Heart right ventricle (tissue), 16 donors: ENCODE measurements at places on chromosomes 12 and 14. TPM values are rescaled to one million over a fixed set of nuclear protein-coding genes. Genes with fewer than 3 reads are reported as not detected.

GRCh38 chr12:32891526-32891925 lies 5.1 kb downstream of the PKP2 start:
- H3K27ac ChIP-seq, result peak overlapping the region; percentile 79
- H3K36me3 ChIP-seq, result no peaks in the 10 kb centered on the region
- H3K27me3 ChIP-seq, result peaks cover 10% of the 10 kb centered on the region
- H3K4me3 ChIP-seq, result no peak overlapping the region
- peaks cover 13% of the 10 kb centered on the region for H3K4me1 ChIP-seq

The SERPINA3 gene
- total RNA-seq, result 163 TPM

The VDR gene
- total RNA-seq, result 0.23 TPM

- no peak for DNase-seq
- peaks cover 18% of the 10 kb centered on the region for H3K36me3 ChIP-seq
- H3K27ac ChIP-seq, result no peak overlapping the region
- no peak overlapping the region for H3K4me3 ChIP-seq
Measured at GRCh38 chr12:123026094-123026853, 45.8 kb downstream of the ARL6IP4 start.

DNA sequence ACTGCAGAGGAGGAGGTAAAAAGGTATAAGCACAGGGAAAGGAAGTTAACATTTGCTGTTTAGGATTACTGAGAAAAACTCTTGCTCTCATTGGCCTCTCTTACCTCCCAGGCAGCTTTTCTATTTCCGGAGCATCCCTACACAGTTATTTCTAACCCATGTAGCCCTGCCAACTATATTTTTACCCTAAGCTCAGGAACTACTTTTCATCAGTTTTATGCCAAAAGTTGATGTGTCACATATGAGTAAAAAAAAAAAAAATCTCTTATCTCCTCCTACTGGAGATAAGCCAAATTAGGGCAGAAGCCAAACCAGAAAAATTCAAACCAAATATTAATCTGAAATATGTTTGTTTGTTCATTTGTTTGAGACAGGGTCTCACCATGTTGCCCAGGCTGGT lies 34.4 kb upstream of the PSMA6 start:
- peaks cover 15% of the 10 kb centered on the region for H3K4me1 ChIP-seq
- H3K27ac ChIP-seq, result no peak overlapping the region
- DNase-seq, result no peak
- H3K4me3 ChIP-seq, result no peak overlapping the region
- no peaks in the 10 kb centered on the region for H3K36me3 ChIP-seq

The COL2A1 gene
- total RNA-seq, result not detected

- H3K27me3 ChIP-seq, result no peaks in the 10 kb centered on the region
- peaks cover 5% of the 10 kb centered on the region for H3K4me1 ChIP-seq
Measured at GRCh38 chr14:74035556-74035955, 16.4 kb downstream of the BBOF1 start.

The NDRG2 gene
- 259 TPM for total RNA-seq

The HELB gene
- total RNA-seq, result 1.7 TPM

DNA sequence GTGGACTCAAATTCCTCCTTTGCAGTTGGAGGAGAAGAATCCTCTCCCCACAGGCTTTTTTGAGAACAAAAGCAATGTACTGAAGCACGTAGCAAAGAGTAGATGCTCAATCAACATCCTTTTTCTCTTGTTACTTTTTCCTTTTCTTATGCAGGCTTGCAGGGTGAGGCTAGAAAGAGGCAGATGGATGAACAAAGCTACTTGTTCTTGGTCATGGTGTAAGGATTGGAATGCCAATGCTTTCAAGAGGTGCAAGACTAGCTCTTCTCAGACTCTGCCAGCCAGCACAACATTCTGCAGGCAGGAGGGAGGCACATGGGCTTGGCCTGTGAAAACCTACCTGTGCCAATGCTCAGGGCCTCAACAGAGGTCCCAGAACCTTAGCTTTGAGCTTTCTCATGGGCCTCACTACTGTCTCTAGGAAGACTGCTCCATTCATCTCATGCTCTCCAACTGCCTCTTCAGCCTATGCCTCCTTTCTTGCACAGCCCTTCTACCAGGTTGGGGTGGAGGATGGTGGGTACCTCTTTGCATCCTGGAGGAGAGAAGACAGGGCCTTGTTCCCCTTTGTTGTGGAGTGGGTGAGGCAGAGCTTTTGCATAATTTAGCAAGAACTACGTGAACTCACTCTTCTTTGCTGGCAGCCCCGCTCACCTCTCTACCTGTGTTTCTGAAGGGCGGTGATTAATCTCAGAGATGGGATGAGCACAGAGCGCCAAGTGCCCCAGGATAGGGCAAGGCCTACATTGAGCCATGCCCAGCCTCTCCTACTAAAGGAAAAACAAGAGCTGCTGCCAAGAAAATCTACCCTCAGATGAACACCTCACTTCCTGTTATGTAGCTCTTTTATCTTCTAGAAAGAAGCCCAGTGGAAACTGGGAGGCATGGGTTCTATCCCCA lies 1119.7 kb downstream of the VRK1 start:
- no peak for DNase-seq
- no peaks in the 10 kb centered on the region for H3K36me3 ChIP-seq
- H3K27ac ChIP-seq, result no peak overlapping the region
- no peaks in the 10 kb centered on the region for H3K27me3 ChIP-seq
- H3K4me1 ChIP-seq, result no peaks in the 10 kb centered on the region
- no peak overlapping the region for H3K4me3 ChIP-seq

- DNase-seq, result no peak
- no peak overlapping the region for H3K27ac ChIP-seq
- no peaks in the 10 kb centered on the region for H3K36me3 ChIP-seq
- H3K4me3 ChIP-seq, result no peak overlapping the region
- peaks cover 7% of the 10 kb centered on the region for H3K4me1 ChIP-seq
Measured at GRCh38 chr14:105534586-105534985, 8.2 kb downstream of the TMEM121 start.

- H3K36me3 ChIP-seq, result no peaks in the 10 kb centered on the region
- H3K27me3 ChIP-seq, result no peaks in the 10 kb centered on the region
- no peak overlapping the region for H3K27ac ChIP-seq
- no peak overlapping the region for H3K4me3 ChIP-seq
Measured at GRCh38 chr14:83913476-83913875, 1616.5 kb upstream of the FLRT2 start.

- H3K4me1 ChIP-seq, result no peaks in the 10 kb centered on the region
- no peaks in the 10 kb centered on the region for H3K27me3 ChIP-seq
- H3K4me3 ChIP-seq, result no peak overlapping the region
- DNase-seq, result no peak
Measured at GRCh38 chr12:100450735-100451134, 22.9 kb upstream of the NR1H4 start.

The FGD6 gene
- total RNA-seq, result 15.6 TPM

GRCh38 chr12:101891462-101891971 lies 14.1 kb downstream of the DRAM1 start:
- no peak overlapping the region for H3K4me3 ChIP-seq
- DNase-seq, result no peak
- peaks cover 7% of the 10 kb centered on the region for H3K4me1 ChIP-seq

The FAM90A1 gene
- total RNA-seq, result 0.44 TPM

The EIF2S3B gene
- total RNA-seq, result 1.4 TPM

The SNRPF gene
- 14.6 TPM for total RNA-seq

The TGM1 gene
- 0.17 TPM for total RNA-seq

The LAG3 gene
- total RNA-seq, result 0.18 TPM

GRCh38 chr14:65304963-65305362 lies 107.6 kb upstream of the FUT8 start:
- H3K4me3 ChIP-seq, result no peak overlapping the region
- H3K36me3 ChIP-seq, result no peaks in the 10 kb centered on the region
- DNase-seq, result no peak
- H3K27me3 ChIP-seq, result no peaks in the 10 kb centered on the region
- H3K27ac ChIP-seq, result no peak overlapping the region

DNA sequence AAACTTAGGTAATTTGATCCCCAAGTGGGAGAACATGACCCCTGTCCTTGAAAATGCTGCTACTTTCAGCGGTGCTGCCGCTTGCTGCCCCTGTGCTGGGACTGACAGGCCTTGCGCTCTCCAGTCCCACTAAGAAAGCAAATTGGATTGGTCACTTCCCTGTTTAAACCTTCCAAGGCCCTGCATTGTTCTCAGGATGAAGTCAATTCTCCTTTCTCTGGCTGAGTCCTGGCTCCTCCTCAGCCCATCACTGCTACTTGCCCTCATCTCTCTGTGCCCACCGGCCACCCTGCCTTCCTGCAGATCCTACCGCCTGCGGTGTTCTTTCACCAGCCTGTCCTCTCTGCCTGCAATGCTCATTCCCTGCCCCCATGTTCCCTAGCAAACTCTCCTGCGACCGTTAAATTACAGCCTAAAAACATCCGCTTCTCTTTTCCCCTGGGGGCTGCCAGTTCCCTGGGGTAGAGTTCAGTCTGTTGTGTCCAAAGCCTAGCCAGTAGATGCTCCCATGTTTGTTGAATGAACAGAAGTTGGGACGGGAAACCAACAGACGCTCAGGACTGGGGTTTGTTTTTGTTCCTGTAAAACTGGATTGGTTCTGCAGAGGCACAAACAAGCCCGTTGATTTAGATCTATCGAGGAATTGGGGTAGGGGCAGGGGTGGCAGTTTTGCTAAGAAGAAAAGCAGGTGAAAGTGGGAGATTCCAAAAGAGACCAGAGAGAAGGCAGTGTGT lies 127.3 kb upstream of the HIF1A start:
- no peaks in the 10 kb centered on the region for H3K27me3 ChIP-seq
- peaks cover 46% of the 10 kb centered on the region for H3K4me1 ChIP-seq
- H3K4me3 ChIP-seq, result peak overlapping the region; percentile 39

DNA sequence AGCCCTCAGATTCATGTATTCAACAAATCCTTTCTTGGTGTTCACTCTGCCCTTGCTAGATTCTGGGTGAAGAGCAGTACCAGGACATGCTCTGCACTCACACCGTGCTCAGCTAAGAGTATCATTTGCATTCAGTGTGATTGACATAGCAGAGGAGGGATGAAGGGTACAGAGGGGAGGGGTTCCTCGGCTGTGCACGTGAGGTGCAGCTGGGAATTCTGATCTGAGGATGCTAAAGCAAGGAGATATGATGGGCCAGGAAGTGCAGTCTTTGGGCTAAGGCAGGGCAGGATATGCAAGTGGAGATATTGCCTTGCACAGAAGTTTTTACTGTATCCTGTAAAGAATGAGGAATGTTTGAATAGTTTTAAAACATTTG lies 108.6 kb downstream of the FGD4 start:
- no peaks in the 10 kb centered on the region for H3K27me3 ChIP-seq
- no peak overlapping the region for H3K4me3 ChIP-seq
- H3K36me3 ChIP-seq, result no peaks in the 10 kb centered on the region

The ACSM4 gene
- not detected for total RNA-seq

DNA sequence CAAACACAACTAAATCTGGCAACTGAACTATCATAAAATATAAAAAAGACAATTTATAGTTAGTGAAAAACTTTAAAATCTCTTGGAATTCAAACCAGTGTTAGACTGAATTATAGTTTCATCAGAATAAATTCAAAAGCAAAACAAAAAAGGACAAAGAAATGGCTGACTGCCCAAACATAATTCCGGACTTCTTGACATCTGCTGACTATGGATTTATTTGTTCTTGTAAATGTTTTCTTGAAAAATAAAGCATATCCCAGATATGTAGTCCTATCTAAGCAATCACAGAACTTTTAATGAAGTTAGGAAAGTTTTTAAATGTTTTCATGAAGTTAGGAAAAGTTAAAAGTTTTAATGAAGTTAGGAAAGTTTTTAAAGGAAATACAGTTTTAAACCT lies 45.8 kb upstream of the CNTN1 start:
- no peaks in the 10 kb centered on the region for H3K27me3 ChIP-seq
- no peaks in the 10 kb centered on the region for H3K4me1 ChIP-seq
- no peak overlapping the region for H3K4me3 ChIP-seq
- H3K27ac ChIP-seq, result no peak overlapping the region
- no peak for DNase-seq

The SELPLG gene
- 17.6 TPM for total RNA-seq

- no peak for DNase-seq
- no peak overlapping the region for H3K27ac ChIP-seq
- H3K36me3 ChIP-seq, result no peaks in the 10 kb centered on the region
- no peaks in the 10 kb centered on the region for H3K27me3 ChIP-seq
Measured at GRCh38 chr14:75521415-75522199, 662 bp upstream of the BATF start.

DNA sequence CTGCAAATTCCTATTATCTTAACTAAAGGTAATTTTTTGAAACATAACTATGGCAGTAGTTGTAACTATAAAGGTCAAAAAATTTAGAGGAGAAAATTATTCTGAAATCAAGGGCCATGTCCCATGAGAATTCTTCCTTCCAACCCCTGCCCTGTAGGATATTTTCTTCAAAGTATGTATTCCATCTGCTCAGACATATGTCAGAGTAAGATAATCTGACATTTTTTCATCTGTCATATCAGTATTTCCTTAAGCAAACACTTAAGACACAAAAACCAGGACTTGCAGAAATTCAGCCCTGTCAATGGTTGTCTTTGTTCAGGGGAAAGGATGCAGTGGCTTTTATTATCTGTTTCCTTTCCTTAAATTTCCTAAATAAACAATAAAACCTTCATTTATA lies 36.3 kb downstream of the ACSS3 start:
- no peak overlapping the region for H3K27ac ChIP-seq
- no peak overlapping the region for H3K4me3 ChIP-seq
- no peaks in the 10 kb centered on the region for H3K4me1 ChIP-seq
- no peak for DNase-seq
- peaks cover 24% of the 10 kb centered on the region for H3K36me3 ChIP-seq

The KRT85 gene
- not detected for total RNA-seq

The KRT71 gene
- not detected for total RNA-seq
